ENCODE measurements at places on chromosomes 2 and 18.

GRCh38 chr2:65134158-65134557 is 4.3 kb upstream of the RAB1A start:
- no peak for DNase-seq

- no peak for DNase-seq
These were observed 60.6 kb upstream of the REV1 start for GRCh38 chr2:99550368-99550767.

DNA sequence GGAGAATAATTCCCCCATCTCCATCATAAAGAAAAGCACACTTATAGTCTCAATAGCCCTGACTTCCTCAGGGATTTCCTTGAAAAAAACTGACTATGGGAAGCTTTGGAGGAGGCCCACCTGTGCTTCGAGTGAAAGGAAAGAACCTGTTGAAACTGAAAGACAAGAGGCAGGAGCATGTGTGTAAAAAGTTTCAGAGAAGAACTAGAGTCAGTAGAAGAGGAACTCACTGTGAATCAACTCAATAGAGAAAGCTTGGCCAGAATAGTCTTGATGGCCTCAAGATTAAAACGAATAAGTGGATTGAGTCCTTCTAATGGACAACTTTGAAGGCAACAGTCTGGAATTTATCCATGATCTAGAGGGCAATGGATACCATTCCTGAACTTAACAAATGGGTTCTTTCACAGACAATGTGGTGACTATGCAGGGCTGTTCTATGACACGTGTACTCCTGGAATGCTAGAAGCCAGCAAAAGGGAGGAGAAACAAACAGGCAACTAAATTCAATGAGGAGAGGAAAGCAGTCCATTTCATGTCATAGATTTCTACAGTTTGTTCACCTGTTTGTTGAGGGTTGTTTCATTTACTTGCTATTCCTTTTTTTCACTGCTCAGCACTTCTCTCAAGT is 442.3 kb downstream of the GRB14 start:
- DNase-seq, result no peak

DNA sequence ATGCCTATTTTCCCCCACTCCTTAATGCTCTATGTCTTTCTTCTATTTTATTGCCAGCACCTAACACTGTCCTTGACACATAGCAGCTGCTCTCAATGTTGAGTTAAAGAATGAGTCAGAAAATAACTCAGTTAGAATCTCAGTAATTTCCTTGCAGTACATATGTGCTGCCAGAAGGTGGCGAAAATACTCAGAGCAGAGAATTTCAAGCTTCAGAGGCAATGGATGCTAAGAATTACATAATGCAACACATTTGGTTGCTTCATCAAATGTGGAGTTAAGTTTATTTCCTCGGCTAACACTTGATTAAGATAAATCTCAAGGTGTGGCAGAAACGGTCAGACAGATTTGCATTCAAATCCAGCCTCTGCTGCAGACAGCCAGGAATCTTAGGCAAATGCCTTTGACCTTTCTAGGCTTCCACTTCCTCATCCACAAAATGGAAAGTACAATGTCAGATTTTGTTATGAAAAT is 105.6 kb downstream of the VSNL1 start:
- peak; percentile 53 for DNase-seq

DNA sequence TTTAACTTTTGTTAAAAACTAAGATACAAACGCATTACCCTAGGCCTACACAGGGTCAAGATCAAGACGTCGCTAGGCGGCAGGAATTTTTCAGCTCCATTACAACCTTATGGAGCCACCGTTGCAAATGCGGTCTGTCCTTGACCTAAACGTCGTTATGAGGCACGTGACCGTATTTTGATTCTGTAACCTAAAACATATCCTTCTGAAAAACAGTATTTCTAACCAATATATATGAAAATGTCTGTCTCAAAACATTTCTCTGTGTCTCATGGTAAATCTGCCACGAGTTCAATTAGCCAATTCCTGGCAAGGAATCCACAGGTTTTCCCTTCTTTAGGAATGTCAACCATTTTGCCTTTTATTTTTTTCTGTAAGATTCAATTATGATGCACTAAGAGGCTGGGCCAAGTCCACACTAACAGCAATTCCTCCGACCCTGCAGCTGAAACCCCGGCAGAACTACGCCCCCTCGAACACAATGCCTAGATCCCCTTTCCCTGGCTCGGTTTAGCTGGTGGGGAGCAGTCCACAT is 1.7 kb downstream of the RTN4 start:
- DNase-seq, result no peak

DNA sequence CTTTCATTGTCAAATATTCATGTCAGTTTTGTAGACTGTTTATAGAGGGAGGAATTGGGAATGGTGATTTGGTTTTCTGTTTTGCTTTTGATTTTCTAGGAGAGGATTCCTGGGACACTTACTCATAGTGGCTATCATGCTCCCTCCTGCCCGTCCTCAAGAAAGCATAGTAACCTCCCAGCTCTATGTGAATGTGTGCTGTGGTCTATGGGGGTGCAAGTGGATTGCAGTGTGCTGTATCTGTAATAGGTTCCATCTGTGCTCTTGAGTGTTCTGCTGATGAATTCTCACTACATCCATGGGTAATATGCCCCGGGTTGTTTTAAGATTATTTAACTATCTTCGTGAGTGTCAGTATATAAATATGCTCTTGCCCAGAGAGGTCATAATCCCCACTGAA is 811.3 kb downstream of the CNTNAP5 start:
- no peak for DNase-seq

GRCh38 chr2:209525331-209525730 is 101.5 kb downstream of the MAP2 start:
- DNase-seq, result no peak

DNA sequence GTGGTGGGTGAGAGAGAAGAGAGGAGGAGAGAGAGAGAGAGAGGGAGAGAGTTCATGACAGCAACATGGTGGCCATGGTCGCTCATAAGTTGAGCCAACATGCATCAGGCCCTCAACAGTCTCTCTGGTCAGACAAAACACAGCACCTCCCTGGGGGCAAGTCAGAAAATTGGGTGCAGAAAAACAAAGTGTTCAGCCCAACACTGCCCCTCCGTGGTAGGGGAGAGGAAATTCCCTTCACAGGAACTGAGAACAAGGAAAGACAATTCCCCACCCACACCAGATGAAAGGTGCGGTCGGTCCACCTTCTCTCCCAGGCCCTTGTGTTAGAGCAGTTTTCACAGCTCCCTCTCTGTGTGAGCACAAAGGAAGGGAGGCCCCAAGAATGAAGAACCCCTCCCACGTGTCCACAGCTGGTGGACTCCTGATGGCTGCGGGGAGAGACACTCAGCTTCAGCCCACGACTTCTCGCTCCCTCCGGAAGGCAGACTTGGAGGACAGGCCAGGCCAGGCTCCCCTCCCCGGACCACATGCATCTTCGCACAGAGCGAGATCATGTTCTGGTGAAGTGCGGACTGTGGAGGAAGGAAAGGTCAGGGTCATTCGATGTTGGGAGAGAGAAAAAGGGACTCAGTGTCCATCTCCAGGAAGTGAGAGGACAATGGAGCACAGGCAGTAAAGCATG is 181.7 kb downstream of the ANAPC1 start:
- peak; percentile 72 for DNase-seq

- no peak for DNase-seq
These were observed 13.2 kb downstream of the BIN1 start for GRCh38 chr2:127093648-127094210.

DNA sequence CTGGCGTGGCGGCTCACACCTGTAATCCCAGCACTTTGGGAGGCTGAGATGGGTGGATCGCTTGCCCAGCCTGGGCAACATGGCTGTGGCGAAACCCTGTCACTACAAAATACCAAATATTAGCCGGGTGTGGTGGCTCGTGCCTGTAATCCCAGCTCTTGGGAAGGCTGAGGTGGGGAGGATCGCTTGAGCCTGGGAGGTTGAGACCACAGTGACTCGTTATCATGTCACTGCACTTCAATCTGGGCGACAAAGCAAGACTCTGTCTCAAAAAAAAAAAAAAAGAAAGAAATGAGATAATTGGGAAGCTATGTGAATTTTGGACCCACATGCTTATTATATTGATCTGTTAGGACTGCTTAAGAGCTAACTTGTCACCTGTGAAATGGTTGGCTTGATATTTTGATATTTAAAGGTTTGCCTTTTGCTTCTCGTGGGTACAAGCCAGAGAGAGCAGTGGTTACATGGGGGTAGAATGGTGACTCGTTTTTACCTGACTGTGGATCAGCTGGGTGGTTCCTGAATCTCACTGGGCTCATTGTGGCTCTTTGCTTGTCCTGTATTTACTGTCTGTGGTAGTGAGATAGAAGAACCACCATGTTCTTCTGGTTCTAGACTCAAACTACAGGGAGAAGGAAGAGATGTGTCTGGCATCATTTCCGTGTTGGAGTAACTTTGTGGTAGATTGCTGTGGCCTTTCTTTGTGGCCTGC is 28.9 kb downstream of the ZNF532 start:
- DNase-seq, result no peak

GRCh38 chr2:86330001-86330400 is 7.4 kb downstream of the REEP1 start:
- no peak for DNase-seq

DNA sequence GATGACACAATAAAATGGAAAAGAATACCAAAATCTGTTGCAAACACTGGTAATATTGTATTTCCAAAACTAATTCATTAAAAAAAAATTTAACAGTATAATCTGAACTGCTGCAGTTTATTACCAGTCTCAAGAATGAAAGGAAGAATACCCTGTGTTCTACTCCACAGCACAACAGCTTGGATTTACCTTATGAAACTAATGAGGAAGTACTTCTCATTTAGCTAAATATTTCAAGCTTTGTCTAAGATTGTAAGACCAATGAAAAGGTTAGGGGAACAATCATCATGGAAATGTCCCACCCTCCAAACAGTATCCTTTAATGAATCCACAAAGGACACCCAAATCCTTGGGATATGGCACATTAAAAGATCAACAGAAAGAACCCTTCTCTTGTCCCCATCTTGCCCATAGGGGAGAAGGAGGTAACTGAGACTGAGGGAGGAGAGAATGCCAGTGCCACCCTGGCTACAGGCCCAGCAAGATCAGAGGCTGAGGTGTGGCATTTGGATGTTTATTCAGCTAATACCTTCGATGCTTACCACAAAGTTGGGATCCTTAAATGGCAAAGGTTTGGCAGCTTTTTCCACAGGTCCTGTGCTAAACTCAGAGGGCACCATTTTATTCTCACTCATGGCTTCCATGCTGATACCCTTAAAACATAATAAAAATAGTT is 17.7 kb downstream of the INO80C start:
- DNase-seq, result no peak

DNA sequence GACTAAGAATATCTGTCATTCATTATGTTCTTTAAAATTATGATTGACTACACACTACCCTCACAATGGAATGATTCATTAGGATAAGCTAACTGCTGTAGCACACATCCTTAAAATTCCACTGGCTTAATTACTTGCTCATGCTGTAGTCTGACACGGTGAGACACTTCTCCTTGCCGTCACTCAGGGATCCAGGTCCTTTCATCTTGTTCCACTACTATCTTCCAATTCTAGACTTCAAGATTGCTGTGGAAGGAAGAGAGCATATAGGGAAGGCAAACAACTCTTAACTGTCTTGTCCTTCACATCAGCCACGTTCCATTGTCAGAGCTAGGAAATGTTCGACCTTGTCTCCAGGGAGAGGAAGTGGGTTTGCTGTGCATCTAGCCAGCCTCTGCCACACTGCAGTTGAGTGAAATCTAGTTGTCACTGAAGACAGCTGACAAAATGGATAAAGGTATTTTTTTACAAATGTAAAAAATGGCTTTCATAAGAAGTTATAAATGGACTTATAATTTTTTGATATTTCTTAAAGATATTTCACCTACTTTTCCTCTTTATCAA is 30.1 kb downstream of the GREB1L start:
- DNase-seq, result no peak

- no peak for DNase-seq
These were observed 15.8 kb downstream of the DYNAP start for GRCh38 chr18:54606835-54607212.

- no peak for DNase-seq
These were observed 45.1 kb upstream of the HDAC4 start for GRCh38 chr2:239445771-239446524.

DNA sequence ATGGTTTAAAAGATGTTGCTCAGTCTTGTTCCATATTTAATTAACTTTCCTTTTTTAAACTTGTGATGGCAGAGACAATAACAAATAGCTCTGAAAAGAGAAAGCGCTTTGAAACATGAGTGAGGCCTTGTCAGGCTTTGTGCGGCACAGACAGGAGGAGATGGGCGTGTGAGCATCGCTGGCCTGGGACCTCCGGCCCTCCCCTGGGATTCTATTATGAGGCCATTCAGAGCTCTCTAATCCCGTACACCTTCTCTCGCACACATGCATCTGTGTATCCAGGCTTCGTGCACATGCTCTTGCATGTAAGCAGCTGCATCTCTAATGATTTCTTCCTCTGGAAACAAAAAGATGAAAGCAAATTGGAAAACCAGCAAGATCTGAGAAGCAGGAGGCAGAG is 313.7 kb downstream of the ZNF521 start:
- DNase-seq, result no peak

- no peak for DNase-seq
These were observed 15.3 kb downstream of the LGALSL start for GRCh38 chr2:64469261-64469660.
